ENCODE measurements at places on chromosomes 2 and 18. TPM values are rescaled to one million over a fixed set of nuclear protein-coding genes. Genes with fewer than 3 reads are reported as not detected.

Gene DSC3
- not detected for total RNA-seq

Gene IL1RL1
- total RNA-seq: 1.0 TPM

Gene LYPD6
- not detected for total RNA-seq

Gene TFCP2L1
- total RNA-seq: 0.06 TPM

Gene MARS2
- 11.6 TPM for total RNA-seq

Gene MEX3C
- total RNA-seq: 82.5 TPM

Gene HOXD11
- not detected for total RNA-seq

Gene SCTR
- total RNA-seq: not detected

Gene NTSR2
- total RNA-seq: not detected

Gene ABCG8
- not detected for total RNA-seq

Gene AQP12A
- not detected for total RNA-seq

Gene COL6A3
- 31.6 TPM for total RNA-seq

Gene GAD1
- 3.1 TPM for total RNA-seq

Gene DTNB
- 20.0 TPM for total RNA-seq

Gene GULP1
- not detected for total RNA-seq

Gene ZNF512
- total RNA-seq: 40.6 TPM

Gene FRZB
- not detected for total RNA-seq

Gene CTAGE1
- not detected for total RNA-seq
